Cardiac septum (tissue), 1 donor: ENCODE measurements at places on chromosomes 1 and 21. TPM values are rescaled to one million over a fixed set of nuclear protein-coding genes. Genes with fewer than 3 reads are reported as not detected.

GRCh38 chr1:230713547-230713914 lies 391 bp downstream of the AGT start:
- no peak for DNase-seq

- DNase-seq: no peak
Observed at GRCh38 chr1:193338194-193338593, 151.8 kb upstream of the B3GALT2 start.

- no peak for DNase-seq
Observed at GRCh38 chr1:84834419-84835064, 58.5 kb downstream of the LPAR3 start.

DNA sequence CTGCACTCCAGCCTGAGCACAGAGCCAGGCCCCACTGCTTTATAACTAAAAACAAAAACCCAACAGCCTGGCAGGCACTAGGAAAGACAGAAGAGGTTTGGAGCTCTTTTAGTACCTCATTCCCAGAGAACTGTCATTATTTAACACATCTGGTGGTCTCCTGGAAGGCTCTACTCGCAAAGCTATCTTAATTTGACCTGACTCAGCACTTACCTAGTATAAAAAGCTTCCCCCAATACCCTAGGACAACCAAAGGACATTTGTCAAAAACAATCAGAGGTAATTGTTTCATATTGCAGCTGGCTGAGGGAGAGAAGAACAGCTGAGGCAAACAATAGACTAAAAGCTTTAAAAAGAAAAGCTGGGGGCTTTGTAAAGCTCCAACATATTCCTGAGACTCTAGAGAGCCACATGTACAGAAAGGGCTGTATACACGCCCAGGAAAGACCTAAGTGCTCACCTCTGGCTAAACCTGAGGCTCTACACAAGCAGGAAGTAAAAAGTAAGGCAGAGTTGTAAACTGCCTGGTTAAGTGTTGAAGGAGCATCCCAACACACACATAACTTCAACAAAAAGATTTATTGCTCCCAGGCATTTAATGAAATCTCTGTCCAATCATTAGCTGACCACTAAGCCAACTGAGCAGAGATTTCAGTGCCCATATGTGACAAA lies 25.0 kb downstream of the ZNF644 start:
- DNase-seq: no peak

DNA sequence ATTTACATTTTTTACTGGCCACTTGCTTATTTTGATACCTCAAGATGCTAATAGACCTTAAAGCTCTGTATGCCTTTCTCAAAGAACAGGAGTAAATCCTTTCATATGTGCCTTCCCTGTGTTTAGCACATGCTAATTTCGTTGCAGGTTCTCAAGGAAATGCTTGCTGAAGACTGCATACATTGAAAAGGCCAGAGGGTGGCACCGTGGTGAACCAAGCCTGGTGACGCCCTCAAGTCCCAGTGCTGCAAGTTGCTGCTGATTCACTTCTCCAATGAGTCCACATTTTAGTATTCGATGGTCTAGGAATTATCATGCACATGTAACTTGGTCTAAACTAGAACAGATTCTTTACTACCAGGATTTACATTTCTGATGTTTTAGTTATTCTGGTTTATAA lies 94.1 kb downstream of the CLDN17 start:
- DNase-seq: no peak

- DNase-seq: no peak
Observed at GRCh38 chr21:23026878-23027277, 2028.7 kb downstream of the NCAM2 start.

- DNase-seq: no peak
Observed at GRCh38 chr1:180595966-180596365, 35.9 kb upstream of the XPR1 start.

DNA sequence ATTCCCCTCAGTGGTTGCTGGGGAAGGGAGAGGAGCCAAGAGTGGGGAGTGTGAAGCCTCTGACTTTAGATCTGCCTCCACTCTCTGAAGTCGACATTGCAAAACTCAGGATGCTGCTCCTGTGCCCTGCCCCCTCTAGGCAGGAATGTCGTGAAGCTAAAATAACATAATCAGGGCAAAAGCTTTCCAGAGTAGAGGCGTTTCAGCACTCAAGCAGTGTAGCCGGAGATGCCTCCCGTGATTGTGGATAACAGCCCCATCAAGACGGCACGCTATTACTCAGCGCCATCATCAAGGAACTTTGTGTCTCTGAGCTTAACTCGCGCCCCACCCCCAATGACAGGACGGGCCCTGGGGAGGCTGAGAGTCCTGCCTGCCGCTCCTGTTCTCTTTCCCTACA lies 60.0 kb downstream of the FBXO2 start:
- DNase-seq: no peak

DNA sequence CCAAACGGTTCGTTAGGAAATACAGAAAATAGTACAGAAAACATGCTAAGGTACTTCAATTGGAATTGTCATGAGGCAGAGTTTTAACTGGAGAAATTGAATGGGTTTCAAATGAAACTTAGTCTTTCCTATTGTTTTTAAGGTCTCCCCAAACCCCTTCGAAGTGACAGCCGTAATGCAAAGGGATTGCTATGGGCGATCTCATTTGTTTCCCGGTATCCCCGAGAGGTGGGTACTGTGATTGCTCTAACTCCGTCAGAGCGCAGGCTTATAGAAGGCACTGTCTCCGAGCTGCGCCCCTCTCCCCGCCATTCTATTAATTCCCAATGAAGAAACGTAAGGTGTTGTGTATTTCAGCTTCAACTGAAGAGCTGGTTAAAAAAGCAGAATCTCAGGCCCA lies 22.0 kb upstream of the RNF187 start:
- DNase-seq: no peak

DNA sequence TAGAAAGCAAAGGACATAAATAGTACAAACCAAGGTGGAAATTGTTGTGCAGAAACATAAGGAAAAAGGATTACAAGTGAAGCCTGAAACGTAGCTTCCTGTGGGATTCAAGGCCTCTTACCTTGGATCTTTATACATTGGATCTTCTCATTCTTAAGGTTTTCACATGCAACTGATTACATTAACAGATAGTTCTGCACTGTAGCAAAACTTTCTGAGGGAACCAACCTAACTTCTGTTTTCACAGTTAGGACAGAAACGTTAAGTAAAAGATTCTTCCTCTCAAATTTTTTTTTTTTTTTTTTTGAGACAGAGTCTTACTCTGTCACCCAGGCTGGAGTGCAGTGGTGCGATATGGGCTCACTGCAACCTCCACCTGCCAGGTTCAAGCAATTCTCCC lies 7.8 kb upstream of the TM2D1 start:
- no peak for DNase-seq

DNA sequence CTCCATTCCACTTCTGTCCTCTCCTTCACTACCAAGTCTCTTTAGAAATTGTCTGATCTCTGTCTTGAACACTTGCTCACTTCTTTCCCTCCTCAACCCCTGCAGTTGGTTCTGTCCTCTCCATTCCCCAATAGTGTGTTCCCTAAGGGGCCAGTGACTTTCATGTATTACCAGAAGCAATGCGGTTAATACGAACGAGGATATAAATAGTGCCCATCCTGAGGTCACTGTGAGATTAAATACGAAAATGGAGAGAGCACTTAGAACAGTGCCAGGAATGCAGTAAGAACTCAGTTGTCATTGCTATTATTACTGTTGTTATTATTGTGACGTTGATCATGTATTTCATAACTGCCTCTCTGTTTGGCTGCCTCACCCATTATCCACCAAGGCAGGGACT lies 53.0 kb upstream of the ARTN start:
- DNase-seq: no peak

- DNase-seq: no peak
Observed at GRCh38 chr1:208134491-208134890, 109.7 kb downstream of the PLXNA2 start.

GRCh38 chr1:201774224-201774982 lies 54.6 kb upstream of the IPO9 start:
- DNase-seq: no peak

DNA sequence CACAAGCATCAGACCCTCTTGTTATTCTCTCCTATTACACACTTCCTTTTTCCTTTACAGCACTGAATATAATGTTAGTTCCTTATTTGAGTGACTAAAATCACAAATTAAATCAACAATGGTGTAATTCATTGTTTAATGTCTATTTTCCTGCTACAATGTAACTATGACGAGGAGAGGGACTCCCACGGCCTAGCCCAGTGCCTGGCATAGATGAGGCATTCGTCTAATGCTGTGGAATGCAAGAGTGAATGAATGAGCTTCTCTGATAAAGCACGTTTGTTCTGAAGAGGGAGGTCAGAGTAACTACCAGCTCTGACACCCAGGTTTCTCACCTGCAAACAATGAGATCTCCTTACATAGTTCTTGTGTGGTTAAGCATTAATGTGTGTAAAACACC lies 479.4 kb downstream of the OMA1 start:
- DNase-seq: no peak

GRCh38 chr1:240320659-240321058 lies 229.0 kb downstream of the FMN2 start:
- DNase-seq: no peak

- DNase-seq: no peak
Observed at GRCh38 chr1:96361961-96362360, 359.6 kb upstream of the PTBP2 start.

GRCh38 chr1:211237579-211237978 lies 21.6 kb upstream of the RCOR3 start:
- DNase-seq: no peak

- DNase-seq: no peak
Observed at GRCh38 chr1:199356561-199356960, 670.9 kb upstream of the NR5A2 start.

Gene ITLN2
- not detected for total RNA-seq

Gene RPTN
- total RNA-seq: not detected

Gene LRRIQ3
- 0.43 TPM for total RNA-seq

Gene INAVA
- 0.27 TPM for total RNA-seq

Gene ORC1
- 0.11 TPM for total RNA-seq

Gene OR2T11
- total RNA-seq: not detected

Gene RPE65
- 0.13 TPM for total RNA-seq

Gene SEC16B
- total RNA-seq: 1.3 TPM

Gene NSUN4
- total RNA-seq: 18.5 TPM

Gene CD2
- 0.75 TPM for total RNA-seq

Gene TTC39A
- 20.3 TPM for total RNA-seq

Gene VWA5B1
- not detected for total RNA-seq
